ENCODE measurements at places on chromosomes 5 and 9. TPM values are rescaled to one million over a fixed set of nuclear protein-coding genes. Genes with fewer than 3 reads are reported as not detected.

Gene KLHL9
- 52.7 TPM for polyA plus RNA-seq

DNA sequence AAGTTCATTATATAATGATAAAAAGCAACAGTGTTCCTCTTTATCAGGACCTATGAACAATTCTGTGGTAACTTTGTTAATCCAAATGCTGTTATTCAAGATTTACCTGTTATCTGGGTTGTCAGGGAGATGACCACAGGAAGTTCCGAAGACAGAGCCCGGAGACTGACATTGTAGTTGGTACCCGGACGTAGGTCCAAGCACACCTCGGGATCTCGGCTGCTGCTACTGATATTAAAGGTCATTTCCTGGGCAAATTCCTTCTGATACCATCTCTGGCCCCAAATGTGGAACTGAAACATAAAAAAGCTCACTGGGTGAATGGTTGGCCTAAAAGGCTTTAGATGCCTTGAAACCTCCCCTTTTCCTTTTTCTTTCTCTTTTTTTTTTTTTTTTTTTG is 96.7 kb downstream of the SUSD1 start:
- DNase-seq = no peak

DNA sequence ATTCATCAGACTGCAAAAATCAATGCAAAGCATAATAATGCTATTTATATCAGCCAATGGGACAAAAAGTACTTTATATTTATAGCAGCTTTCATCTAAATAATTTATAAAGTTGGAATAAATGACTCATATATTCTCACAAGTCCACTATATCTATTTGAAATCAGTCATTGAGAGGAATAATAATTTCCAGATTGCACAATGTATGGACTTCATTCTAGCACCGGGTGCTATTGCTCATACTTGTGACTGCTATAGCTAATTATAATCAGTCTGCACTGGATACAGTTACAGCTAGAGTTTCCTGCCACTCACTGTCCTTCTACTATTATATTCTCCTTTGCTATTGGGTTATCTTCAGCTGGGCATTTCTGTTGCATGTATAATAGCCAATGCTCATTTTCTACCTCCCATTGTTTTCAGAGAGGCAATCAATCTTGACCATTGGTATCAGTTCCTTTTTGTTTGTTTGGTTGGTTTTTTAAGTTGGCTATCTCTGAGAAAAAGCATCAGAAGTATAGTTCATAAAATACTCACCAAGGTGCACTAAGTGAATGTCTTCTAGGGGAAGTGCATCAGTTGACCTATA is 1.9 kb downstream of the CDH18 start:
- DNase-seq = no peak

GRCh38 chr5:171770153-171770552 is 15.5 kb upstream of the SMIM23 start:
- no peak for DNase-seq

GRCh38 chr5:56025151-56025885 is 30.6 kb upstream of the IL6ST start:
- no peak for DNase-seq

DNA sequence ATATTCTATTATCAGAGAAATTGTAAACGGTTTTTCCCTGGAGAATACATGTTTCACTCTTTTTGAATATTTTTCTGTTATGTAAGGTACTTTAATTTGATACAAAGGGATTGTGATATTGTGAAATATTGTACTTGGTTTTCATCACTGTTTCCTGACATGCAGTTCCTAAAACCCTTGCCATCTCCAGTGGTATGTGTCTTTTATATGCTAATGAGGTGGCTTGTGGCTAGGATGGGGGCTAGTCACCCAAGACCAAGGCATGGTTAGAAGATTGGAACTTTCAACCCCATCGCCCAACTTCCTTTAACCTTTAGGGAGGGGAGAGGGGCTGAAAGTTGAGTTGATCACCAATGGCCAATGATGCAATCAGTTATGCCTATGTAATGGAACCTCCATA is 160.6 kb downstream of the TAF11L14 start:
- no peak for DNase-seq

DNA sequence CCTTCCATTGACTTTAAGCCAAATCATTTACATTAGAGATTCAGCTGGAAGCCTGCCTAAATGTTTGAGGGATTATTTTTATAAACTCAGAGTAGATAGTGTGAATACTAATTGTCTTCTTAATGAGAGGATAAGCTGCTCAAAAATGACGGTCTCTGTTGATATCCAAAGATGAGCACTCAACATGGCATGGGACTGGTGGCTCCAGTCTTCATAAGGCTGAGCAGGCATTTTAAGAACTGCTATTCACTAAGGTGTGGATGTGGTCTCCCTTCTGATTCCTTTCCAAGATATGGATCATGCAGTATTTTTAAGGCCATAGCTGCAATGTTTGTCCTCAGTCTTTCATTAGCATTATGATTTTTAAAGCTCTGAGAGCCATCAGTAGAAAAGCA is 377.5 kb upstream of the RIOK2 start:
- DNase-seq = no peak

GRCh38 chr9:114386886-114387679 is 699 bp downstream of the AKNA start:
- DNase-seq = no peak

Gene ITK
- polyA plus RNA-seq = 0.29 TPM

GRCh38 chr5:83283761-83284160 is 187.8 kb upstream of the VCAN start:
- DNase-seq = no peak

DNA sequence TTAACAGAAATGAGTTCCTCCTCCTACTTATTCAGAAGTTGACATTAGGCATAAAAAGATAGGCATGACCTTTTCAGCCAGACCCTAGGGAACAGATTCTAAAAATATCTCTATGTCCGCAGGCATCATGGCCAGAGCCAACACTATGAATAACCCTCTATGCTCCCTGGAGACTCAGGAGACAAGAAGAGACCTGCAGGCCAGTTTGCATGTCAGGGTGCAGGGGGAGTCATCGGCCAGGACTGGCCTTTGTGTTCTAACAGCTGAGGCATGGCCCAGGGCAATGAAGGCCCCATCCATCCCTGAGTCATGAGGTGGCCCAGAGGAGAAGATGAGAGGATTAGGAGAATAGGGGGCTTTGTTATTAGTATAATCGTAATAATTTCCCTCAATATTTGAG is 93.8 kb downstream of the TMEM215 start:
- no peak for DNase-seq

Gene C1QTNF3
- 42.5 TPM for polyA plus RNA-seq

Gene LRRC19
- 0.38 TPM for polyA plus RNA-seq

DNA sequence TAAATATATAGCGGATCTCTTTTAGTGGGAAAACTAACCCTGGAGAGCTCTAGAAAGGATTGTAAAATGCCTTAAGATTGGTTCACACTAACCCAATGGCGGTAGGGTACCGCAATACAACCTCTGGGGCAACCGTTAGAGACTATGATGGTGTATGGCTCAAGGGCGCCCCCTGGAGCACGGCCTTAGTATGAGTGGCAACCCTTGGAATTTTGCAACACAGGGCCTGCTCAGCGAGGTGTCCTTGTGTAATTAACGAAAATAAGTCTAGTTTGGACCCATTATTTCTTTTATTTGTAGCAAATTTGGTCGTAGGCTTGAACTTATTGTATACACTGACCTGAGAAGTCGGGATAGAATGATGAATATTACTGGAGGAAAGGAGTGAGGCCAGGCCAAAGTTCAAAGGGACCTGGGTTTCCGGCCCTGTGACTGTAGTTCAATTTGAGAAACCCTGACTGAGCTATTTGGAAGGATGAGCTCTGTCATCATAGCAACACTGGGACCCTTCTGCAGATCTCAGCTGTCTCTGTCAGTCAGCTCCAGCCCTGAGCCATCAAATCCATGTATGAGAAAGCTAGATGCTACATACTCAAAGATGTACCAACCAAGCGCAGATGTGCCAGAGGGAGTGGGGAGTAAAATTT is 54.8 kb downstream of the CAMK4 start:
- no peak for DNase-seq

DNA sequence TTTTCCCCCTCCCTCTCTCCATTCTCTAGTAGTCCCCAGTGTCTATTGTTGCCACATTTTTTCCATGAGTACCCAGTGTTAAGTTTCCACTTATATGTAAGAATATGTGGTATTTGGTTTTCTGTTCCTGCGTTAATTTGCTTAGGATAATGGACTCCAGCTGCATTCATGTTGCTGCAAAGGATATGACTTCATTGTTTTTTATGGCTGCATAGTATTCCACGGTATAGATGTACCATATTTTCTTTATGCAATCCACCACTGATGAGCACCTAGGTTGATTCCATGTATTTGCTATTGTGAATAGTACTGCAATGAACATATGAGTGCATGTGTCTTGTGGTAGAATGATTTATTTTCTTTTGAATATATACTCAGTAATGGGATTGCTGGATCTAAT is 77.4 kb upstream of the MEGF10 start:
- no peak for DNase-seq

Gene COL27A1
- polyA plus RNA-seq = 31.8 TPM

Measured in left renal pelvis (tissue), 4 donors.